Dorsolateral prefrontal cortex (tissue), 122 donors: ENCODE measurements at places on chromosomes 11 and 22. TPM values are rescaled to one million over a fixed set of nuclear protein-coding genes. Genes with fewer than 3 reads are reported as not detected.

The BCO2 gene
- 23.4 TPM for total RNA-seq

The USP47 gene
- total RNA-seq: 82.4 TPM

The HBG2 gene
- not detected for total RNA-seq

The CCDC116 gene
- total RNA-seq: 0.59 TPM

The CHST1 gene
- 114 TPM for total RNA-seq

The LSP1 gene
- 5.2 TPM for total RNA-seq

DNA sequence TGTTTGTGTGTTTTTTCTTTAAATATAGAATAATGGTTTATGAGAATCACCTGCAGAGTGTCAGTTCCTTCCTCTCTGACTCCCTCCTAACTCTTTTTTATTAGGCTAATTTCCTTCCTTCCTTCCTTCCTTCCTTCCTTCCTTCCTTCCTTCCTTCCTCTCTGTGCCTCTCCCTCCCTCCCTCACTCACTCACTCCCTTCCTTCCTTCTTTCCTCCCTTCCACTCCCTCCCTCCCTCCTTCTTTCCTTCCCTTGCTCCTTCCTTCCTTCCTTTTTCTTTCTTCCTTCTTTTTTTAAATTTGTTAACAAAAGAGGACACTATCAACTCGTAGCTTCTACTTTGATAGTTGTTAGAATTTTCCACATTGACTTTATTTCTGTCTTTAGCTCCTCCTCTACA is 152.3 kb upstream of the SEZ6L start:
- DNase-seq: no peak

DNA sequence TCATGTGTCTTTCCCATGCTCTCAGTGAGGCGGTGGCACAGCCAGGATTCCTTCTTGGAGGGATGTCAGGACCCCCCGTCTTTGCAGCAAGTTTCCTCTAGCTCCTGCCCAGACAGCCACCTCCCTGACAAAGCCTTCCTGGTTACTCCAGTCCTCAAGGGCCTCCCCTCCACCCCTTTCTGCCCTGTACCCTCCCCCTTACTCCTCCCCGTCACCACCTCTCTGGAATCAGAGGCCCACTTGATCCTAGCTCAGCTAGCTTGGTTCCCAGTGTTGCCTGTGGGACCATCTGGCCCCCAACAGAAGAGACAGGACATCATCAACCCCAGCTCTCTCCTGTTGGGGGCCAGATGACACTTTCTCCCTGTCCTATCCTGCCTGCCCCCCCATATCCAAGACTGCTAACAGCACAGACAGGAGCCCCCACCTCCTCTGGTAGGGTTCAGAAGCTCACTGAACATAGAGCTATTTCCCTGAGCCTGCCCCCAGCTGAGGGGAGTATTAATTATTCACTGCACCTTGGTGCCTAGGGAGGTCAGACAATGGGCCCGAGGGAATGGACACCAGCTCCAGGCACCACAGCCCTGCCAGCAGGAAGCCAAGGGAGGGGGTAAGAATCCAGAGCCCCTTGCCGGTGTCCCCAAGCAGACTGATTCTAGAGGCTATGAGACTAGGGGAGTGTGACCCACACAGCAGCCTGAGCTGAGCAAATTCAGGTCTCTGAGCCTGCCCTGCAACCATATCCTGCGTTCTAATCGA is 3.3 kb downstream of the GDPD5 start:
- DNase-seq: no peak

DNA sequence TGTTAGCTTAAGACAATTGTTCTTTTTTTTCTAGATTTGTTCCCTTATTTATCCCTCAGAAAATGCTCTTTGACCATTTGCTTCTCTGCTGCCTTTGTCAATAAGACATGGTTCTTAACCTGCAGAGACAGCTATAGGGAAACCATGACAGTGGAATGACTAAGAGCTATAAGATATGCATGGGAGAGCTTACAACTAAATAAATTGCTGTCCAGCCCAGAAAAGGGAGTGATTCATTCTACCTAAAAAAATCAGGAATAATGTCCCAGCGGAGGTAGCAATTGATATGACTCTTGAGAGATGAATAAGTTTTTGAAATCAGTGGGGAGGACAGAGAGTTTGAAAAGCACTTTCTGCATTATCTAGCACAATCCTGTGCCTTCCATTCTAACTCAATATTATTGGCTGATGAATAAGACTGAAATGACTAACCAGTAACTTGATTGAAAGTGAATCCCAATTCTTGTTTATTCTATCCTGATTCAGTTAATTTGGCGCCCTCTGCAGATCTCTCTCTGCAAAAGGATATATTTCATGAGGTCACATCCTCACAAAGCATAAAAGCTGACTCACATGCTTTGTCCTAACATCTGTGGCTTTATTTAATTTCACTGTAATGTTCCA is 680.5 kb upstream of the API5 start:
- DNase-seq: no peak

GRCh38 chr11:107830915-107831540 is 27.6 kb downstream of the SLC35F2 start:
- DNase-seq: no peak

DNA sequence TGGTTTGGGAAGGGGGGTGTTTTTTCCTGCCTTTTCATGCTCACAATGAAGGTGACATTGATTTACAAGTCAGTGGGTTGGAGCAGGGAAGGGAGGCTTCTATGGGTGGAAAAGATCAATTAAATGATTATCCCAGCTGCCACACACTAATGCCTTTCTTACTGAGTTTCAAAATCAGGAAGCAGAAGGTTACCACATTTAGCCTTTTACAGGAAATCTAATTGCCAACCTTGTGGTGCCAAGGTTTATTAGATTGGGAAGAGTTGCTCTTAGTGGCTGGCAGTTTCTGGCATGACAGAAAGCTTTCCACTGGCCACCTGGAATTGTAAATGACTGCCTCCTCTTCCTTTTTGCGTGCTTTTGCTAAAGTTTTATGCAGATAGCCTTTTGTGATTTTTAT is 98.7 kb downstream of the NAV2 start:
- no peak for DNase-seq

DNA sequence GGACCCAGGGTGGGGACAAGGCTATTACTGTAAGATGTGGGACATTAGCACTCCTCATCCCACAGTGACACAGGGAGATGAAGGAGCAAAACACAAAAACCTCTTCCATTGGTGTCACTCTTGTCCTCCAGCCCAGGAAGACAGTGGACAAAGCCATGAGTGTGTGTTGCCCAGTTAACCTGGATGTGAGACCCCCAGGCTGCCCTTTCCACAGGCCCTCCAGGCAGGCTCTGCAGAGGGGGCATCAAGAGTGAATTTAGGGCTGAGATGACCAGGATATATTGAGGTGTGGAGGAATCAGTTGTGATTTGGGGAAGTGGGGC is 111.3 kb downstream of the GGTLC2 start:
- no peak for DNase-seq

GRCh38 chr22:50621948-50622722 is 5.8 kb downstream of the ARSA start:
- DNase-seq: no peak

DNA sequence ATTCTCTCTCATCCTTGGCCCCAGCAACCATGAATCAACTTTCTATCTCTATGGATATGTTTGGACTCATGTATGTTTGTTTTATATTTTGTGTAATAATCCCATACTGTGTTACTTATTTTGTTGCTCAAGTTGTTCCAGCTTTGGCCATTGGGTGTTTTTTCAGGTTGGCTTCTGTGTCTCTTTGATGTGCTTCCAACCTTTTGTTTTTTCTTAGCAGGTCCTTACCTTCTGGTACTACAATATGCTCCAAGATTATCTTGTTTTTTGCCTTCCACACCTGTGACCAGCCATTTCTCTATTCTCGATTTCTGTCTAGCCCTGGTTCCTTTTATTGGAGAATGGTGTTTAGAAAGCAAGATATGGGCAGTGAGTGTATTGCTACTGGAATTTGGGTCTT is 14.2 kb downstream of the GVQW3 start:
- no peak for DNase-seq
